ENCODE measurements at places on chromosomes 2 and 18. TPM values are rescaled to one million over a fixed set of nuclear protein-coding genes. Genes with fewer than 3 reads are reported as not detected.
A peak's percentile ranks its signal among the peaks of the same experiment; 100 is the strongest.

DNA sequence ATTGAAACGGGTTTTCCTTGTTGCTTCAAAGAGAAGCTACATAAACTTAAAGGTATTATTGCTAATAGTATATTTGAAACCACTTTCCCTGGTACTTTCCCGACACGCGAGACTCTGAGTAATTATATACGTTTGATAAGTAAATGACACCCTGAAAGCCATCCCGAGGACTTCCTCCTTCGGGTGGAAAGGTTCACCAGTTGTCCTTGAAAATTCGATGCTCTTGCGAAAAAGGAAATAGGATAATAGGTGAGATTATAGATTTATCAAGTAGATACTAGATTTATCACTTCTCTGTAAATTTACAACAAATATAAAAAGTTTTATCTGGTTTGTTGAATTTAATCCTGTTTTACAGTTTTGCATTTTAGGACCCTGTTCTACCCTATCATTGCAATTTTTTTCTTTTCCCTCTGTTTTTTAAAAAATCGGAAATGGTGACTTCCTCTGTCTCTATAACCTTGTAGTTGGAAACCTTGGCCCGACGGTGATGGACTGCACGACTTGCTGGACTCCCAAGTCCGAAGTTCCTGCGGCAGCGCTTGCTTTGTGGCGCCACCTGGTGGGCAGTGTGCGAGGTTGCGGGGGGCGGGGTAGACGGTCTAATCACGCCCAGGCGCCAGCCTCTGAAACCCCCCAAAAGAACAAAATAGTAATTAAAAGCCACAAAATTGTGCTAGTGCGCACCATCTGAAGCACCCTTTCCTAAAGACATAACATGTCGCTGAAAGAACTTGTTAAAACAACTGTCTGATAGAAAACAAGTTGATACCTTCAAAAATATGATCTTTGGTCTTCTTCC is 972 bp upstream of the DLX2 start:
- H3K27me3 ChIP-seq, result peaks cover 41% of the 10 kb centered on the region
- DNase-seq, result no peak
- peaks cover 66% of the 10 kb centered on the region for H3K4me1 ChIP-seq
- peak overlapping the region; percentile 48 for H3K4me3 ChIP-seq
- H3K36me3 ChIP-seq, result no peaks in the 10 kb centered on the region

DNA sequence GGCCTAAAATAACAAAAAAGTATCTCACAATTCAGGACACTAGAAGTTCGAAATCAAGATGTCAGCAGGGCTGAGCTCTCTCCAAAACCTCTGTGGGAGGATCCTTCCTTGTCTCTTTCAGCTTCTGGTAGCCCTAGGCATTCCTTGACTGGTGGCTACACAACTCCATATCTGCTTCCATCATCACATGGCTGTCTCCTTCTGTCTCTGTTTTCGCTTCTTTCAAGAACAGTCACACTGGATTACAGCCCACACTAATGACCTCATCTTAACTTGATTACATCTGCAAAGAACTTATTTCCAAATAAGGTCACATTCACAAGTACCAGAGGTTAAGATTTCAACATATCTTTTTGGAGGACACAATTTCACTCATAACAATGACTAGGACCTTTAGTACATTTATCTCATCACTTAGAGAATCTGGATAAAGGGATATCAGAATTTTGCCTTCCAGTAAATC is 275.2 kb downstream of the IRS1 start:
- DNase-seq, result peak; percentile 87
- no peaks in the 10 kb centered on the region for H3K27me3 ChIP-seq
- no peak overlapping the region for H3K27ac ChIP-seq
- no peaks in the 10 kb centered on the region for H3K4me1 ChIP-seq

GRCh38 chr2:45267062-45267792 is 258.0 kb upstream of the SIX2 start:
- H3K27ac ChIP-seq, result no peak overlapping the region
- H3K27me3 ChIP-seq, result no peaks in the 10 kb centered on the region
- H3K36me3 ChIP-seq, result no peaks in the 10 kb centered on the region
- no peak overlapping the region for H3K4me3 ChIP-seq
- no peak for DNase-seq

GRCh38 chr2:59308108-59308507 is 1067.0 kb upstream of the FANCL start:
- H3K27ac ChIP-seq, result no peak overlapping the region
- H3K27me3 ChIP-seq, result no peaks in the 10 kb centered on the region
- DNase-seq, result no peak
- no peak overlapping the region for H3K4me3 ChIP-seq

DNA sequence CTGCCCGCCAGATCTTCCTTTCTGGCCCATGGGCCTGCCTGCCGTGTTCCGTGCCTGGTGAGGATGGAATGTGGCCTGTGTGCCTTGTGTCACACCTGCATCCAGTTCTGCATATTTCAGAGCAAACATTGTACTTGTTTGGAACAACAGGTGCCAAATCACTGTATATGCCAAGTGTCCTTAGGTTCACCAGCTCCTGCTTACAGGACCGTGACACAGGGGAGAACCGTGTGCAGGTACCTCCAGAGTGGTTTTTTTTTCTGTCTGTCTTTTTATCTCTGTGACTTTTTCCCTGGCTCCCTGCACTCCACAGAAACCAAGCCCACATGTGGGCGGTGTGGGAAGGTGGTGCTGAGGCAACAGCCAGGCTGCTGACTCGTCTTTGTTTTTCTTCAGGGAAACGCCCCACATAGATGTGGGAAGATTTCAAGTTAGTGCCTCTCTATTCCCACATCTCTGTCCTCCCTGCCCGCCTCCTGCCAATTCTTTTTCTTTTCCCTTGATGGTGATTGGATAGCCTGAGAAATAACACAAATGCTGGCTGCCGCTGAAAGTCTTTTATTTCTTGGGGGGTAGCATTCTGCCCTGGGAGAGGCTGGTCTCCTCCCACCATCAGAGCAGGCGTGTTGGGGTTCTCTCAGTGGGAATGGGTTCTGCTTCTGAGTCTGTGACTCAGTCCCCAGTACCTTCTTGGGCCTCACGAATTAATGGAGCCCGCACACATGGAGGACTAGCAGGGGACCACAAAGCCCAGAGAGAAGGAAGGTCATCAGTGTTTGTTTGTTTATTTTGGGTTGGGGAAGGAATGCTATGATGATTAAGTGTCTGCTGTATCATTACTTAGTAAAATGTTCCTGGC is 21.4 kb downstream of the GRHL1 start:
- no peak for DNase-seq
- H3K27me3 ChIP-seq, result no peaks in the 10 kb centered on the region
- H3K4me3 ChIP-seq, result no peak overlapping the region
- H3K27ac ChIP-seq, result peak overlapping the region; percentile 65
- H3K36me3 ChIP-seq, result no peaks in the 10 kb centered on the region

GPR148 gene
- total RNA-seq, result not detected
